GF-D8 (cell line): ENCODE measurements at places on chromosomes 4 and X.

- no peak for DNase-seq
Measured at GRCh38 chr4:41394481-41394894, 137.8 kb downstream of the UCHL1 start.

DNA sequence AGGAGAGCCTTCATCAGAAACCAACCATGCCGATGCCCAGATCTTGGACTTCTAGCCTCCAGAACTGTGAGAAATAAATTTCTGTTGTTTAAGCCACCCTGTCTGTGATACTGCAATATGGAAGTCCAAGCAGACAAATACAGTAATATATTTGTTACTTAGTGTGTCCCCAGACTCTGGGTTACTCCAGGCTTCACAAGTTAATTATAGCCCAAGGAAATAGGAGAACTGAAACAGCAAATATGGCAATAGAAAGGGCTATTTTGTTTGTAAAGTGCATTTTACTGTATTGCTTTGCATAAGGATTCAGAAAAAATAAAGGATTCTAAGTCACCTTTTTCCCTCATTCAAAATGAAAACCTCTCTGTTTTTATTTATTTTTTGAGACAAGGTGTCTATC is 15.7 kb downstream of the TIGD4 start:
- no peak for DNase-seq

GRCh38 chr4:107423677-107424405 is 296.2 kb downstream of the PAPSS1 start:
- DNase-seq: no peak

DNA sequence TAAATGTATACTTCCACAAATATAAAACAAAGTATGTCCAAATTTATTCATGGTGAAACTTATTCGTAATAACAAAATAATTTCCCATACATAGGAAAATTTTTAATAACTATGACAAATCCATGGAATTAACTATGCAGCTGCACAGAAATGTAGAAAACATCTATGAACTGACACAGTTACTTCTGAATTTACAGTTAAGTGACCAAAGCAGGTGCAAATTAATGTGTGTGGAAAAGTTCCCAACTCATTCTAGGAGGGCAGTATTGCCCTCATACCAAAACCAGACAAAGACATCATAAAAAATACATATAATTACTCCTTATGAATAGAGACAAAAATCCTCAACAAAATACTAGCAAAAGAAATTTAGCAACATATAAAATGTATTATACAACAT is 12.5 kb downstream of the LDOC1 start:
- DNase-seq: no peak

- no peak for DNase-seq
Measured at GRCh38 chrX:105017641-105018040, 202.9 kb downstream of the TEX13A start.

DNA sequence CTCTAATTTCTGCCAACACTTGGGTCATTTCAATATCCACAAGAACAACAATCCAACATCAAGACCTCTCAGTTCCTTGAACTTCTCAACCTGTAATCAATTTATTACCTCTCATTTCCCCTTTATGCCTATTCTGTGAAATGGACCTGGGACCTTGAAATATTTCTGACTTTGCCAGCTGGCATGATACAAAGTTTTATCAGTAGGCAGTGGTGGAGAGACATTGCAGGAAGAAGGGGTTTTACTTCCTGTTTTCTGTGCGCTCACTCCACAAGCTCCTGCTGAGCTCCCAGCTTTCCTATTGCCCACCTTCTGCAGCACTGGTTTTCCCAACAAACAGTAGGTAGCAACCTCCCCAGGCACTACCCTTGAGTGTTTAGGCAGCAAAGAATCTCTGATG is 3.5 kb upstream of the ARHGEF6 start:
- DNase-seq: peak; percentile 62

- no peak for DNase-seq
Measured at GRCh38 chr4:168059251-168059650, 33.1 kb upstream of the ANXA10 start.

DNA sequence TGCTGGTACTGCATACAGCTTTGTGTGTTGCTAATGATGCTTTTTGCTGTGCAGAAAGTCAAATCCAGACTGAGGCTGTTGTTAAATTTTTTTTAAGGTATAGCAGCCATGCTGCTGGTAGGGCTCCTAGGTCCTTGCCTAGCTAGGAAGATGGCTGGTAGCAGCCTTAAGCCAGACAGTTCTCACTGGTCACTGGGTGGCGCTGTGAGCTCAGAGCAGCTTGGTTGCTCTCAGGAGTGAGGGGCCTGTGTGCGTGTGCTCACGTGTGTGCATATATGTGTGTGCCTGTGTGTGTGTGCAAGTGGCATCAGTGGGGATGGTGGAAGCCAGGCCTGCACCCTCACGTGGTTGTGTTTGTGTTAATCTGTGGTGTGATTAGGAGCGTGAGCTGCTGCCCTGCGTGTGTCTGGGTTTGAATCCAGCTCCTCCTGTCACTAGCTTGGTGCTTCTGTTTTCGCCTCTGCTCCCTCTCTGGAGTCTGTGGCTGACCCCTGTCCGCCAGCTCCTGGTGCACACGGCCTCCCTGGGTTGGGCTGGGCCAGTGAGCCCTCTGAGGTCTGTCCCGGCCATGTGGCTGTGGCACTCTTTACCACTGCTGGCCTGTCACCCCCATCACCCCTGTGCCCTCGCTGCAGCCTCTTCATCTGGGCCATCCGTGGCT is 46.1 kb downstream of the SORCS2 start:
- no peak for DNase-seq

- DNase-seq: no peak
Measured at GRCh38 chrX:140723121-140723715, 13.7 kb downstream of the LINC00632 start.

DNA sequence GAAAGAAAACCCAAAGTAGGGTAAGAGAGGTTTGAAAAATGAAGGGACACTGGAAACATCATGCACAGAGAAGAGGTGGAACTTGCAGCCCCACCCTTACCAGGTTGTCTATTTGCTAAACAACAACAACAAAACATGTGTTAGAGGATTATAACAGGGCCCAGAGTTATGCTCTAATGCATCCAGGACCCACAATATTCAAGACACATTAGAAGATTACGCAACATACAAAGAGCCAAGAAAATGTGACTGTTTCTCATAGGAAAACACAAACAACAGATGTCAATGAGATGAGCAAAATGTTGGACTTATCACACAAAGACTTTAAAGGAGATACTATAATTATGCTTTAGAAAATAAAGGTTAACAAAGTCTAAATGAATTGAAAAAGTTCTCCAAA is 128.5 kb downstream of the LRBA start:
- no peak for DNase-seq

DNA sequence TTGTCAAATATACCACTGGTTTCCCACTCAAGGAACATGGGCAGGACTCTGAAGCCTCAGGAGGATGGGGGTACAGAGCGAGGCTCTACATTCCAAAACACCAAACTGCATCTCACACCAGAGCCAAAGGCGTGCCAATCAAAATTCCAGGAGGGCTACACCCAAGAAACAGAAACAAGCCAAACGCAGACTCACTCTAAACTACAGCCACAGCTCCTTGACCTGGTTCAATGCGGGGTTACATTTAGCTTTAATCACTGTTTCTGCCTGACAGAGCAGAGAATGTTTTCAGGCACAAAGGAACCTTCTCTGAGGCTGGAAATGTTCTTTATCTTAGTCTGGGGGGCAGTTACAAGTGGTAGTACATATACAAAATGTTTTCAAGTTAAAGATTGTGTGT is 2121.5 kb upstream of the AGA start:
- no peak for DNase-seq
